Glutamatergic neuron (in vitro differentiated cells): ENCODE measurements at places on chromosomes 2 and 18. TPM values are rescaled to one million over a fixed set of nuclear protein-coding genes. Genes with fewer than 3 reads are reported as not detected.

- DNase-seq: no peak
Measured at GRCh38 chr2:195848119-195848899, 191.3 kb downstream of the SLC39A10 start.

DNA sequence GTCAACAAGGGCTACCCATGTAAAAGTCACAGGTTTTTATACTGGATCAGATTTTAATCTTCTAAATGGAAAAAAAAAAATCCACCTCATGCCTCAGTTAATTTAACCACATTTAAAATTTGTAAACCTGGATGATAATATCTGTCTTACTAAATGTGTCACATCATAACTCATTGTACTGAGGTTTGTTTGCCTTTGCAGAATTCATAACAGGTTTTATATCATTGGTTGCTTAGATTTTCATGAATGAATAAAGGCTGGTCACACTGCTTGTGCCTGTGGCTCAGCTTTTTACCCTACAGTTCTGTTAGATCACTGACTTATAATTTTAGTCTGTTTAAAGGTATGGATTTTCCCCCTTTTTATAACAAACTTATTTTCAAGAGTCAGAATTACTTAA lies 48.9 kb downstream of the PSMD14 start:
- DNase-seq: no peak

DNA sequence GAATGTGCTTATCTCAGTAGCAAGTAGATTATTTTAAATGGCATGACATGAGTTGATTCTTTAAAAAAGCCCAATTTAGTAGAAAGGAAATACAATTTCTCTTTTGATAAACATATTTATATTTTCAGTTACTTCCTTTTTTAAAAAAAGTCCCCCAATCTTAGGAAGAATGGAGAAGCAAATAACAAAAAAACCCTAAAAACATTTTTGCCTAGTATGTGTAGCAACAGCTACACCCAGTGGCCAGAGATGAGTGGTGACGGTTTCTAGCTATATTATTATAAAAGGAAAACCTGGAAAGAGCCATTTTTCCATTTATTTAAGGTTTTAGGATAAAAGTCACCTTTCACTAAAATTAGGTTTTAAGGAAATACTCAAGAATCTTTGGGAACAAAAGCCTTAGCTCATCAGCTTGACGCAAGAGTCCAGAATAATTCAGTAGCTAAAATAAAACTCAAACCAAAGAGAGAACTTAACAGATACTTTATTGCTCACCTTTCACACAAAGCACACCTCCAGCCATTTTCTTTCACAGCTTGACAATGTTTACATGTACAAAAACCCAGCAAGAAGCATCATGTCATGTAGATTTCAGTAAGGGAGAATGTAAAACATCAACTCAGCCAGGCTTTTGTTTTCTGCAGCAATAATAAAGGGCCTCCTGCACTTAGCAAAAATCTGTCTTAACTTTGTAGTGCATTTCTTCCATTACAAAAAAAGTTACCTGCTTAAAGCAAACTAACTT lies 15.7 kb downstream of the FAM98A start:
- no peak for DNase-seq

- DNase-seq: no peak
Measured at GRCh38 chr2:70226781-70227180, 21.6 kb downstream of the TIA1 start.

GRCh38 chr18:45073556-45073955 lies 392.9 kb downstream of the SETBP1 start:
- no peak for DNase-seq

DNA sequence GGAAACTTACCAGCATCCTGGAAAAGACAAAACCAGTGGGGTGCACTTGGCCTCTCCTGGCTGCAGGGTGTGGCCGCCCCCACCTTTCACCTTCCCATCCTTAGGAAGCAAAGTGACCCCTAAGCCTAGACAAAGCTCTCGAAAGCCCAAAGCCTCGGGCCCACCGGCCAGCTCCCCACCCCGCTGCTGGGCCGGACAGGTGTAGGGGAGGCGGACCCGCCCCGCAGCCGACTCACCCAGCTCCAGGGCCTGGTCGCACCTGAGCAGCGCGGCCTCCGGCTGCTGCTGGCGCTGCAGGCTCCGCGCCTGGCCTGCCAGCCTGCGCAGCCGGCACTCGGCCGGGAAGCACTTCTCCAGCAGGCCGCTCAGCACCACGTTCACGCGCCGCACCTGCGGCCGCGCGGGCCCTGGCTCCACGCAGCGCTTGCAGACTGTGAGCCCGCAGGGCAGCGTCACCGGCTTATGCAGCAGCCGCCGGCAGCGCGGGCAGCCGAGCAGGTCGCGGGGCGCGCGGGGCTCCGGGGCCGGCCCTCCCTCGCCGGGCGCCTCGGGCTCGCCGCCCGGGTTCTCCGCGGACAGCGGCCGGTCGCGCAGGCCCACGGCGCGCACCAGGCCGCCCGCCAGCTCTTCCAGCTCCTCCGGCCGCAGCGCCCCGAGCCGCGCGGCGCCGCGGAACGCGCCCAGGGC lies 979 bp downstream of the LONRF2 start:
- peak; percentile 73 for DNase-seq

The FER1L5 gene
- 0.51 TPM for total RNA-seq

The DUSP2 gene
- total RNA-seq: 0.34 TPM

The LCT gene
- not detected for total RNA-seq

The SLC5A7 gene
- total RNA-seq: 0.27 TPM

The LRATD1 gene
- total RNA-seq: 19.4 TPM
